CD4-positive, alpha-beta T cell treated with Interleukin-15 for 4 hours (primary cell): ENCODE measurements at places on chromosomes 13 and 19.

- no peak for DNase-seq
These were observed 25.5 kb downstream of the CYP2B6 start for GRCh38 chr19:41016488-41017071.

GRCh38 chr13:110023729-110024644, 237.6 kb upstream of the IRS2 start:
- no peak for DNase-seq

DNA sequence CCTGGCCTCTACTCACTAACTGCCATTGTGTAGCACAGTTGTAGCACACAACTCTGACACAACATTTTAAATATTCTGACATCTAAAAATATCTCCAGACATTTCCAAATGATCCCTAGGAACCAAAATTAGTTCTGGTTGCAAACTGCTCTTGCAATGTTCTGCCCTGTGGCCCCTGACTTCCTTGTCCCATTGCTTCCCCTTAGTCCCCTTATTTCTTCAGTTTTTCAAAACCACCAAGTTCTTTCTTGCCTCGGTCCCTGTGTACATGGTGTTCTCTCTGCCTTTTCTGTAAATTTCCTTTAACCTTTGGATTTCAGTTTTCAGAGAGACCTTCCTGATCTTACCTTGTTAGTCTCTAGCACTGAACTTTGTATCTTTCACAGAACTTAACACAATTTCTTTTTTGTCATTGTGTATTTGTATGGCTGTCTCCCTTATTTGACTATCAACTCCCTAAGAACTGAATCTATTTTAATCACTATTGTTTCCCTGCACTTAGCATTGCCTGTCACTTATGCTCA, 87.6 kb upstream of the MLNR start:
- DNase-seq, result no peak

DNA sequence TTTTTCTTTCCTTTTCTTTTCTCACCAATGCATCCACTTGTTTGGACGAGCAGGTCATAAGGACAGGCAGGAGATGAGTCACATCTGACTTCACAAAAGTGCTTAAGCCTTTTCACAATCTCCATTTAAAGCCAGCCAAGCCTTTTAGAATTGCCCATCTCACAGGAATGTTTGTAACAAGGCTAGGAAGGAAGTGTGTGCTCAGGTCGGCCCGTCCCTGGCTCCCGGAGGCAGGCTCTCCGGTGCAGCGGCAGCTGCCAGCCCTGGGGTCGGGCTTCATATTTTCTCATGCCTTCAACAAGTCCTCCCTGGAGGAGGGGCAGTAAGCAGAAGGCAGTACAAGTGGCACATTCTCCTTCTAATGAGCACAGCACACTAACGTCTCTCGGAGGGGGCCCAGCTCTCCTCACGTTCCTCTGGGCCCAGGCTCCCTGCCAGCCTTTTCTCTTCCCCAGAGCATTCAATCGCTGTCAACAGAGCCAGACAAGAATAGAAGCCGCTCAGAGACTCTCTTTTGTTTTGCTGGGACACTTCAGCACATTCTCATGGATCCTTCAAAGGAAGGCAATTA, 180.5 kb downstream of the COL4A1 start:
- no peak for DNase-seq

DNA sequence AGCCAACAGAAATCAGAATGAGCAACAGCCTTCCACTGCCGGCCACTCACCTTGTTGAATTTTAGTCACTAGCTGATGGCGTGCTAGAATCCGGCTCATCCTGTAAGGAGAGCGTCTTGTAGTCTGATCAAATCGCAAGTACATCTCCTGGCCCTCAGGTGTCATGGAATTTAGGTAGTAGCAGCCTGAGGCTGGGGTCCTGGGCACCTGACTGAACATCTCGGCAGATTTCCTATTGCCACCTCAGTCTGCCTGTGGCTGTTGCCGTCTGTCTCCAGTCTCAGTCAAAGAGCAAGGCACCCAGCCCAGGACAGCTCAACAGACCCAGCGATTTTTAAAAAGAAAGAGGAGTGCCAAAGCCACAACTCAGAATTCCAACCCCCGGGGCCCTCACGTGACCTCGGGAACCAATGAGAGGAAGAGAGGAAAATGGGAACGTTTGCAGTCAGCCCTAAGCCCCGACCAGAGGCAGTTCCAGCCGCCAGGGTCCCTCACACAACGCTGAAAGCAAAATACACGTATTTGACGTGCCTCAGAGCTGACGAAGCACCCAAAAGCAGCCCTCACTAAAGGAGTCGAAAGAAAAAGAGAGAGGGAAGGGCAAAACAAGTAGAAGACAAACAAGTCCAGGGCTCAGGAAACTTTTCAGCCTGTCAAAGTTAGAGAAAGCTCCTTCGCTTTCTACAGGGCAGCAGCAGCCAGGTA, at the start of gene STARD13:
TSS of gene STARD13 (minus strand) at position 336 of the 705 bp plus-strand sequence. CDS start at position 219, 117 bp downstream.
- no peak for DNase-seq

DNA sequence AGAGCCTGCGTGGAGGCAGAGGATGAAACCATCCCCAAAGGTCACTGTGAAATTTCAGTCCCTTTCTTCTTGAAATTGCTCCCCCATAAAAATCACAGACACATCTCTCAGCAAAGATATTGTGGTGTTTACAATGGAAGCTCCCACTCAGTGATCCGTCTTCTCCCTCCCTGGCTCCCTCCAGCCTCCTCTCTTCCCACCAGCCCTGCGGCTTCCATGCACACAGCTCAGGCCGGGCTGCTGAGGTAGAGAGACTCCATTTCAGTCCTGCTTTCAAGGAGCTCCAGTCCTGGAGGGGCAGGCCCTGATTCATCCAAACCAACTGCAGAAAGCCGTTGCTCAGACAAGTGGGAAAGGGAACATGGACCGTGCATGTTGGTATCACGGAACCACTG, 24.0 kb upstream of the MIER2 start:
- DNase-seq, result no peak

DNA sequence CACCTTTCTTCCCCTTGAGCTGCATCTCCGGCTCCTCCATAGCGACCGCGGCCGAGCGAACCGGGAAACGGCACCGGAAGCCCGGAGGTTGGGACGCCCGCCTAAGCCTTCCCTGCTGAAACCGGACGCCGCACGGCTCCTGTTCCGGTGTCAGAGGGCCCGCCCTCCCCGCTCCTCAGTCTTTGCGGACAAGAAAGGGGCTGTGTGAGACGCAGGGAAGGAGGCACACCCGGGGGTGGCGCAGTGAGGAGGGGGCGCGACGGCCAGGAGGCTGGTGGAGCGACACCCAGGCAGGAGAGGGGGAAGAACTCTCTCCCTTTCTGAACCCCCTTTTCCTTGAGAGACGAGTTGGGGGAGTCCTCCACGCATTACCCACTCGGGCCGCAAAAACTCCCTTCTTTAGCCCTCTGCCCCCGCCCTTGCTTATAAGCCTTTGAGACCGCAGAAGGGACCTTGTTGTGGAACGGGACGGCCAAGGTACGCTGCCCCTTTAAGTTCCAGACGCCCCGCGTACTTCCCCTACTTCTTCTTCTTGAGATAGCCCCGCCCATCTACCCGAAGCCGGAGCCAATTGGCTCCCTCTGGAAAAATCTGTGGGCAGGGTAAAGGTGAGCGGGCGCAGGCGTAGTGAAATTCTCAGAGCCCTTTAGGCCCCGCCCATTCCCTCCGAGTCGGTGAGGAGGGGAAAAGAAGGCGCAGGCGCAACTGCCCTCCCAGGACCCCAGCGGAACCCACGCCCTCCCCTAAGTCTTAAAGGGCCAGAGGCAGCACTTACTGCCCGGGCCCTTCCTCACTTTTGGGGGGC, at the start of the genes BORCS8 and RFXANK:
TSS of gene BORCS8 (minus strand) at position 75 of the 805 bp plus-strand sequence. CDS start at position 40, 35 bp downstream.
TSS of gene RFXANK (plus strand) at position 181 of the 805 bp plus-strand sequence. CDS start 1,689 bp downstream, outside the sequence.
- peak; percentile 99 for DNase-seq

DNA sequence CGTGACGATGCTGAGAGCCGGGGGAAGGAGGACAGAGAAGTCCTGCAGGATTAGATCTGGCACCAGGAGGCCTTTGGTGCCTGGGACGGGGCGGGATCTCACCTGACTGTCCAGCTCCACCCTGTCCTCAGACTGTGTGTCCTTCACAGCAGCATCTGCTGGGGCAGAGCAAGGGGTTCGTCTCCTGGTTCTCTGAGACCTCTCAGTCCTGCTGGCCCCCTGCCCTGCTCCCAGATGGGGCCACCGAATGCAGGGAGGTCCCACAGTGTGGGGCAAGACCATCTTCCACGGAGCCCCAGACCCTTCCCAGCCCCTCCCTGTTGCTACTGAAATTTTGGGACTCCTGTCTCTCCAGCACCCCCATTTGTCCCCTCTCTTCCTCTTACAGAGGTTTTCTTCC, 4.5 kb downstream of the LILRB3 start:
- DNase-seq, result no peak

DNA sequence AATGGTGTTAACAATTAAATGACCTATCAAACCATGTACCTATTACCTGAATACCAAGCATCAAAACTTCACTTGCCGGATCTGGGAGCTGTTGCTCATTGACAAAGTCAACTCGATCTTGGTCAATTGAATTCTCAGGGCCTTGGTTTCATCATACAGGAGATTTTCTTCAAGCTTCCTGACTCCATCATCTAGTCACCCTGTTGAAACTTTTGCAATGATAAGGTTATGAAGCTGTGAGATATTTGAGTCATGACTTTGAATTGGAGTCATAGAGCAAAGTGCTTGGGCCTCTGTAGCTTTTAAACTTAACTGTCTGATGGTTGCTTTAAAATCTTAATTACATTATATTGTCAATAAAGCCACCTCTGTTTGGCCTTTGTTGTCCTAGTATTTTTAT, 260.9 kb downstream of the COG6 start:
- DNase-seq, result no peak

- no peak for DNase-seq
These were observed 4.9 kb upstream of the PTBP1 start for GRCh38 chr19:792306-792885.

DNA sequence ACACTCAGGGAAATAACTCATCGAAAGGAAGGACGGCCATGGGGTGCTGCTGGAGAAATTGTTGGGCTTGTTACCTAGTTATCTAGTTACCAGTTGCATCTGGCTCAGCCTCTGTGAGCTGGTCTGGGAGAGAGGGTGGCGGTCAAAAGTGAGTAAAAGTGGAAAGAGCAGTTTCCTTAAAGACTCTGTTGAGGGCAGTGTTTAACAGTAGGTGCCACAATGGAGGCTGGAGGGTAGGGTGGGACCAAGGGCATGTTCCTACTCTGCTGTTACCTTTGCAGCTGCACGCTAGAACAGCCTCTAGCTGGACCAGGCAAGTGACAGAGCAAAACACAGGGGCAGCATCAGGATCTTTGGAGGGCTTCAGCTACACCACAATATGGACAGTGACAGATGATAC, 228.8 kb upstream of the STARD13 start:
- no peak for DNase-seq

DNA sequence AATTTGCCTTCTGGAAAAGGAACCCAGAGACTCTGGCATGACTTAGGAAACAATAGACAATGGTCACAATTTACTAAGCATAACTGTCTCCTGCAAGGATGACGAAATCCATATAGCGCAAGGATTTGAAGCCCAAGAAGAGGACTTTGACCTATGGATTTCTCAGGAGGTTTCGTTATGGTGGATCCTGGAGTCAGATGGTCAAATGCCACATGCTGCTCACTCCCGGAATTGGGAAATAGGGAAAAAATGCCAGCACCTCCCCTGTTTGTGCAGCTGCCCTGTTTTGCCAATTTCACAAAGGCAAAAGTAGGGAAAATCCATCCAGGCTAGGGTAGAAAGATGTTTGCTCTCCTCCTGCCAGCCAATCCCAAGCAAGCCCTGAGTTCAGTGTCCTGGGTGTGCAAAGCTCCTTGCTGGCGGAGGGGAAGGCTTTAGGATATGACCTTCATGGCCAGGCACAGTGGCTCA, 23.4 kb downstream of the RDH8 start:
- no peak for DNase-seq

DNA sequence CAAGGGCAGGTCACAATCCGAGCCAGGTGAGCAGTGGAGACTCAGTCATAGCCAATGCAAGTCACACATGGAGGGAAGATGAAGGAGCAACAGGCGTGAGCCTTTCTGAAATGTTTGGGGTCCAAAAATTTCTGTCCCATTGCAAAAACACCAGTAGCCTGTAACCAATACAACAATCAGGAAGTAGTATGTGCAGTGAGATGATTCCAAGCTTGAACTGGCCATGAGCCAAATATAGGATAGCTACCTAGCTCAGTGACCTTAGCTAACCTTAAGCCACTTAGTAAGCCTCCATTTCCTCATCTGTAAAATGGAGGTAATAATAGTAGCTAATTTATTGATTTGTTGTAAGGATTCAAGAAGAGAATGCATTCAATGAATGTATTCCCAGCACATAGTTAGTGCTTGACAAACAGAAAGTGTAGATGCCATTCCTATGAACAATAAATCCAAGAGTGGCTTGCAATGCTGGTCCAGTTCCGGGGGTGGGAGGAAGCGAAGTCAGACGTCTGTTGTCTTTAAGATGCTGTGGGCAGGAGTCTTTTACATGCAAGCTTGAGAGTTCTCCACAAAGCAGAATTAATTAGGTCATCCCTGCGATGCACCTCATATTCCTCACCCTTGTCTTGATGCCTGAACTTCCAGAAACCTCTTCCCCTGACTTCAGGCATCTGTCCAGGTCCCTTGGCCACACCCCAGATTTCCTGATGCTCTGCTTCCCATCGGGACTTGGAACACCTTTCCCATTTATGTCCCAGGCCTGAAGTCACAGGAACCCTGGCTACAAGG, 195.7 kb upstream of the UBL3 start:
- no peak for DNase-seq

GRCh38 chr19:48169578-48169938, 586 bp downstream of the LIG1 start:
- DNase-seq, result peak; percentile 88

DNA sequence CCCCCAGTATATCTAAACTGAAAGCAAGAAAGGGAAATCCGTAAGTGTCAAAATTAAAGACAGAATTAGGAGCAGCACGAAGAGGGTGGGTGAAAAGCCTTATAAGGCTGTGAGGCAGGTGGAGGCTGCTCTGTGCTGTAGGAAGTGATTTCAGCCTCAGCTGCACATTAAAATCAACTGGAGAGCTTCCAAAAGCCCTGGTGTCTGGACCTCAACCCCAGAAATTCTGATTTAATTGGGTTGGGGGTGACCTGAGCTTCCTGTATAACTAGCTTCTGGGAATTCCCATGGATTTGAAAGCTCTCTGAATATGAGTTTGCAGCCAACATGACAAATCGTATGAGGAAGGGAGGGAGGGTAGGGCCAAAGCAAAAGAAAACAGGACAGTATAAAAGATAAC, 242.4 kb upstream of the TMTC4 start:
- no peak for DNase-seq

DNA sequence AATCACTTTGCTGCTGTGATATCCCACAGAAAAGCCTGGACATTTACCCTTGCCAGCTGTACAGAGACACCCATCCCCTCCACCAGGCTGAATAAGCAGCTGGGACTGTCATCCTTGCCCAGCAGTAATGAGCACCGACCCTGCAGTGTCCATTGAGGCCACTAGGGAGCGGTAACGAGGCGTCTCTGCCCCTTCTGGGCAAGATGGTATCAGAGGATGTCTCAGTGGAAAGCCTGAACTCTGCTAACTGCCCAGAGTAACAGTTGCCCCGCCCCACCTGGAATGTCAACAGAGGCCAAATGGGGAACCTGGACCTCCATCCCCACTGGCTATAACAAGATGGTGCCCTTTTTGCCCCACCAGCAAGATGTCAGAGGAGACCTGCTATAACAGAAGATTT, 22.8 kb upstream of the CEACAM20 start:
- no peak for DNase-seq

GRCh38 chr19:3984584-3984907, 717 bp downstream of the EEF2 start:
- DNase-seq, result peak; percentile 11
